Cortex of kidney (tissue), 1 donor: ENCODE measurements at places on chromosomes 16 and 17.

DNA sequence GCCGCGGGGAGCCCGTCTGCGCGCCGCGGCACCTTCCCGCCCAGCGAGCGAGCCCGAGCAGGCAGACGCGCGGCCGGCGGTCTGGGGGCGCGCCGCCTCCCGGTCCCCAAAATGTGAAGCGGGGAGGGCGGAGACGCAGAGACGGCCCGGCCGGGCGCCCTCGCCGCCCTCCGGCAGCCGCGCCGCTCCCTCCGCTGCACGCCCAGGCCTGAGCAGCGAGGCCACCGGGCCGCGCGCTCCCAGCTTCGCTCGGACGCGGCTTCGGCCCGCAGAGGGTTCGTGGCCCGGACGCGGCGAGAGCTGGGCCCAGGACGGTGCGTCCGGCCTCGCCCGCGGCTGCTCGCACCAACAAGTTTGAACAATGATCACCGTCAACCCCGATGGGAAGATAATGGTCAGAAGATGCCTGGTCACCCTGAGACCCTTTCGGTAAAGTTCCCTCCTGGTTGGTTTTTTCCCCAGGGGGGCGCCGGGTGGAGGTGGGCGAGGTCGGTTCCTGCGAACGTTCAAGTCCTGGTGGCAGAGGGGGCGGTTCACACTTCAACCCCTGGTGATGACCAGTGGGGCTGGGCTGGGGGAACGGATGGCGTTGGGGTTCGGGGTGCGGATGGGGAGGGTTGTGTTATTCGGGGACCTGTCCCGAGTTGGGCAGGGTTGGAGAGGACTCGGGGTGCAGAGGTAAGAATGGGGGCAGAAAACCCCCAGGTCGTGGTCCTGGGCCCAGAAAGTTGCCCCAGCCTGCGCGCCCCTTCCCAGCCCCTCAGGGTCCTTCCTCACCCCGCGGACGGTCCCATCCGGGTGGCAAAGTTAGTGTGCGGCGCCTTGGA is 678 bp downstream of the MGAT5B start:
- no peak for DNase-seq

DNA sequence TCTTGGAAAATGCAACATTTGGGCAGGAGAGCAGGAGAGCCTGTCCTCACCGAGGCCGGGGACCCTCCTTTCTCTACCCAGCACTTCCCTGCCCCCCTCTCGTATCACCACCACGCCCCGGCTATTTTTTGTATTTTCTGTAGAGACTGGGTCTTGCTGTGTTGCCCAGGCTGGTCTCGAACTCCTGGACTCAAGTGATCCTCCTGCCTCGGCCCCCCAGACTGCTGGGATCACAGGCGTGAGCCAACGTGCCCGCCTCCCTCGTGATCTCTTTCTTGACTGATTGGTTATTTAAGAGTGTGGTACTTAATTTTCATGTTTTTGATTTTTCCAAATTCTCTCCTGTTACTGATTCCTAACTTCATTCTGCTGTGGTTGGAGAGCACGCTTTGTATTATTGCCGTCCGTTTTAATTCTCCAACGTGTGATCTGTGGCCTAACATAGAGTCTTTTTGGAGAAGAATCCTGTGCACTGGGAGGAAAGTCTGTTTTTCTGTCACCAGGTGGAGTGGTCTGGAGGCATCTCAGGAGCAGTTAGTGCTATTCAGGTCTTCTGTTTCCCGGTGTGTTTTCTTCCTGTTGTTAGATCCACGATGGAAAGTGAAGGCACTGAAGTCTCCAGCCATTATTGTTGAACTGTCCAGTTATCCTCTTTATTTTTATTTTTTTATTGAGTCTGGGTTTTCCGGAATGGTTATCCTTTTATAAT is 40.4 kb downstream of the ZNF778 start:
- no peak for DNase-seq

DNA sequence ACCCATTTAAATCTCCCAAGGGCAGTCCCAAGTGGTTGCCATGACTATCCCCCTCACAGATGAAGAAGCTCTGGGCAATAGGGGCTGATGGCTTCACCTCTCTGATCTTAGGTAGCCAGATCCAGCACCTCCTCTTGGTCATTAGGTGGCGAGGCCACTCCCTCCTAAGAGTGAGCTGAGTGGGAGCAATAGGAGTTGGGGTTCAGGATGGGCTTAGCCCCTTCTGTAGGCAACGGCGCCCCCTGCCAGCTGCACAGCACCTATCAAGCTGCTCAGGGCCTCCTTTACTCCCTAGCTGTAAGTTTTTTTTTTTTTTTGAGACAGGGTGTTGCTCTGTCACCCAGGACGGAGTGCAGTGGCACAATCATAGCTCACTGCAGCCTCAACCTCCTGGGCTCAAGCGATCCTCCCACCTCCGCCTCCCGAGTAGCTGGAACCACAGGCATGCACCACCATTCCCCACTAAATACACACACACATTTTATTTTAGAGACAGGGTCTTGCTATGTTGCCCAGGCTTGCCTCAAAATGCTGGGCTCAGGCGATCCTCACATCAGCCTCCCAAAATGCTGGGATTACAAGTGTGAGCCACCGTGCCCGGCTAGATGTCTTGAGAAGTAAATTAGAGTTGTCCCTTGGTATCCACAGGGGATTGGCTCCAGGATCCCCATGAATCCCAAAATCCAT is 3.5 kb upstream of the RRAD start:
- DNase-seq = no peak

- DNase-seq = no peak
Measured at GRCh38 chr16:17313793-17314547, 156.8 kb downstream of the XYLT1 start.

DNA sequence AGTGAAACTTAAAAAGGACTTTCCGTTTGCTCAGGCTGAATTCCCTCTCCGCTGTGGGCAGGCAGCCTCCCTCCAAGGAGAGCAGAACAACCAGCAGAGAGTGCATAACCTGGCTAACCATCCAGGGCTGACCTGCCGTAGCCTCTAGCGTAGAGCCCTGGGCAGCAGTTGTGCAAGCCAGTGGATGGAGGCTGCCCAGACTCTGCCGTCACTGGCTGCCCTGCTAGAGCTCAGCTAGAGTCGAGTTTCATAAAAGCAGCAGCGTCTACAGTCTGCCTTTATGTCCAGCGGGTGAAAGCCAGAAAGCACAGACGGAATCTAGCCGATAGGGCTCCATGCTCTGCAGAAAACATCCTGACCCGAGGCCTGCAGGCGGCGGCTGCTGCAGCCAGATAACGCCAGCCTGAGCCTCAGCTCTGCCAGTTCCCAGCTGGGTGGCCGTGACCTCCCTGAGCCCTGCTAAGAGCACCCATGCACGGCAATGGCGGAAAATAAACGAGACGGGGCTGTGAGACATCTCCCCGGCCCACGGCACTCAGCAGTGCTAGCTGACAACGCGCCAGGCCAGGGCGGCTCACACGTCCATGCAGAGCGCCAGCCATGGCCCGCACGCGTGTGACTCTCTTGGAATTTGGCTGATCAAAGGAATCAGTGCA is 231.3 kb downstream of the ENGASE start:
- no peak for DNase-seq

- no peak for DNase-seq
Measured at GRCh38 chr16:49932946-49933345, 77.0 kb upstream of the ZNF423 start.

GRCh38 chr16:17972460-17972943 is 364.0 kb downstream of the NPIPA8 start:
- DNase-seq = no peak

GRCh38 chr17:51995797-51996403 is 162.6 kb downstream of the CA10 start:
- DNase-seq = no peak

- DNase-seq = no peak
Measured at GRCh38 chr16:17926866-17927399, 409.6 kb downstream of the NPIPA8 start.

GRCh38 chr16:3977376-3977775 is 96.9 kb upstream of the CREBBP start:
- DNase-seq = no peak

GRCh38 chr17:29778956-29779811 is 150.8 kb downstream of the SSH2 start:
- DNase-seq = no peak

- DNase-seq = no peak
Measured at GRCh38 chr17:77857613-77858012, 100.9 kb upstream of the TNRC6C start.

DNA sequence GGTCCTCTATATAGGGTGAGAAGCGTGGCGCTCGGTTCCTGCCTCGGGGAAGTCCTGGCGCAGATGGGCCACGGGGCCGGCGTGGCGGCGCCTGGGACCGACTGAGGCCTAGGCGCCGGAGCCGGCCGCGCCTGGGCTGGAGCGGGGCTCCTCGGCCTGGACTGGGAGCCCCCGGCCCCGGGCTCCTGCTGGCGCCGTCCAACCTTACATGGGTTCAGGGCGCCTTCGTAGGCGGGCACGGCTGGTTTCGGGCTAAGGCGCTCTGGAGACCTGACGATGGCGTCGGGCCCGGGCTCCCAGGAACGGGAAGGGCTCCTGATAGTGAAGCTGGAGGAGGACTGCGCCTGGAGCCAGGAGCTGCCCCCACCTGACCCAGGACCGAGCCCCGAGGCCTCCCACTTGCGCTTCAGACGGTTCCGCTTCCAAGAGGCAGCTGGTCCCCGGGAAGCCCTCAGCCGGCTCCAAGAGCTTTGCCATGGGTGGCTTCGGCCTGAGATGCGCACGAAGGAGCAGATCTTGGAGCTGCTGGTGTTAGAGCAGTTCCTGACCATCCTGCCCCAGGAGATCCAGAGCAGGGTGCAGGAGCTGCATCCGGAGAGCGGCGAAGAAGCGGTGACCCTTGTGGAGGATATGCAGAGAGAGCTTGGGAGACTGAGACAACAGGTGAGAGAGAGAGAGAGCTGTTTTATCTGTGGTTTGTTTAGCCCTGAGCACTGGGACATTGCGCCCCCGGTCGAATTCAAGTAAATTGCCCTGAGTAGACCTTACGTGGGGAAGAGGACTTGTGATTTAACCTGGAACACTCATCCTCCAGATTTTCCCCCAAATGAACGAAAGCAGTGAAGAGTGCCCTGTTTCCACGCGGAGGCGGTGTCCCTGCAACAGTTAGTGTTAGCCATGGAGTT is 504 bp downstream of the ZNF263 start:
- DNase-seq = no peak

GRCh38 chr17:59786536-59787319 is 79.3 kb downstream of the VMP1 start:
- DNase-seq = no peak

DNA sequence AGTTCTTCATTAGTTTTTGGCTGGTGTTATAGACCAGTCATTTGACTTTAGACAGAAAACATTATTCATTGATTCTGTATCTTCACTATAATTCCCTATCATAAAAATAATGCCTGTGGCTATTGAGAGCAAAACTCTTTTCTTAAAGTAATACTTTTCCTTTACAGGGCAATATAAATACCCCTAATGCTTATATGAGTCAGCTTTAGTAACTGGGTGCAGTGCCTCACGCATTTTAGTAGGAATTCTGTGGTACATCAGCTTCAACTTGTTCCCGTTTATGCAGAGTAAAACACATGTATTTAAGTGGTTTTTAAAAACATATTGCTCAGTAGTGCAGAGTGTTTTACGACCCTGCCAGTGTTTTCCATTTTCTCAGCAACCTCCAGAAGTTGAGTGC is 68.1 kb downstream of the SEC14L1 start:
- no peak for DNase-seq

GRCh38 chr17:12756786-12757185 is 32.5 kb upstream of the ARHGAP44 start:
- no peak for DNase-seq

DNA sequence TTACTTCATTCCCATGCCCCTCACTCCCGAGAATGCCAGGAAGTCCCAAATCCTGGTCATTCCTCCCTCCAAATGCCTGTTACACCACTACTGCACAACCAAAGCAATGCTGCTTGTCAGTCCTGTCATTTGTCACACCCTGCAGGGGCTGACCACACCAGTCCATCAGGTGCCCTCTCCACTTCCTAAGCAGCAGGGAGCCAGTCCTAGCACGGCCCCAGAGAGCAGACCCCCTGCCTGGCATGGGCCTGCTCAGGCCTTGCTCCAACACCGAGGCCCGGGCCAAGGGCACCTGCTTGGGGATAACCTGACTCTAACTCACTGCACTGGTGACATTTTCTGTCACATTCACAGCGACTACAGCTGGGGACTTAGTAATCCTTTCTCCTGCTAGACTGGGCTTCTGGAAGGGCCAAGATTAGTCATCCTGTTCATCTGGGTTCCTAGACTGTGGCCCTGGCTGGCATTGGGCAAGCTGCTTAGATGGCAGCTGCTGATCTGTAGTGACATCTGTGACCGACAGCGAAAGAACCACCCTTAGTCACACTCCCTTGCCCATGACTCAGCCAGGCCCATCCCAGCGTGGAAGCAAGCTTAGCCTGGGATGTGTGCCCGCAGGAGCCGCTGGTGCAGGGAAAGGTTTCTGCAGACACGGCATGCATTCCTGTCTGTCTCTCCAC is 5.4 kb downstream of the ALYREF start:
- no peak for DNase-seq

DNA sequence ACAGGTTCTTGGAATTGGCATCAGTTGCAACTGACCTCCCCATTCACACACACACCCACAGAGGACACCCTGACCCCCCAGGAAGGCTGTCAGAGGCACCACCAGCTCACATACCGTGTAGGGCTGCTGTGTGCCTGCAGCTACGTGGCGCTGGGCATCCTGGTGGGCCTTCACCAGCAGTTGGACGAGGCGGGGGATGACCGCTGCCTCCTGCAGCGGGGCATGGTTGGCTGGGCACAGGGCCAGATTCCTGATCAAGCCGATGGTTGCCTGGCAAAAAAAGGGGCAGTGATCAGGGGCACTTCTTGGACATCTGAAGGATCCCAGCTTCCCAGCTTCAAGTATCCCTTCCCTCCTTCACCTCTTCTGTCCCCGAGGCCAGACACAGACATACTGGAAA is 24.2 kb upstream of the HAP1 start:
- DNase-seq = no peak

GRCh38 chr16:31351942-31352325 is 3.0 kb upstream of the ITGAX start:
- no peak for DNase-seq

- DNase-seq = no peak
Measured at GRCh38 chr17:76492123-76492988, 8.9 kb downstream of the RHBDF2 start.

DNA sequence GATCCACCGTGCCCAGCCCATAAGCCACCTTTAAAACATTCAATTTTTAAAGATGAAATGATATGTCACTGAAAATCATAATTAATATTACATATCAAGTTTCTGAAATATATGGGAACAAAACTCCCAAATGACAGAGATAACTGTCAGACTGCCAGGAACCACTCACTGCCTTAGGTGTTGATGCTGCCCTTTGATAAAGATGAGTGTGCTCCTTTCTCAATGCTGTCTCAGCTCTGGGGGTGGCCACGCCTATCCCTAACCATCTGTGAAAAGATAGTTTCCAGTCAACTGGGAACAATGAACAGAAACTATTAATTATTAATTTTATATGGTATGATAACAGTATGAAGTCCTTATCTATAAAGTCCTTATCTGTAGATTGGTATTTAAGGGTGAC is 177.7 kb downstream of the MYO1D start:
- DNase-seq = no peak

DNA sequence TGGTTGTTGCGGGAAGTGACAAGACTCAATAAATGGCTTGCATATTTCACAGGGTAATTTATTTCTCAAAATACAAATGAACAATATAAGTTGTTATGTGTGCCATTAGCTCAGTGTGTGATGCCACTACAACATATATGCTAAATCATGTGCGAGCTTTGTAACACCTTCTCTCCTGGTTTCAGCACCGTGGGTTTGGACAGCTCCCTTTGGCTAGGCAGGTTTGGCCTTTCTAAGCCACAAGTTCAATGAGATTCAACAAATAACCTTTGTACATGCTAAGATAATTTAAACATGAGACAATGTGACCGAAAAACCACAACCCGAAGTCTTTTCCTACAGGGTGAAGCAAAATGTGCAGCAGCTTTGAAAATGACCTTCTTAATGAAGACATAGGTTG is 563.9 kb downstream of the TMEM114 start:
- no peak for DNase-seq

- no peak for DNase-seq
Measured at GRCh38 chr16:23508589-23509440, 1.5 kb downstream of the GGA2 start.
